Muscle of leg (tissue), 16 donors: ENCODE measurements at places on chromosomes 3 and 15. TPM values are rescaled to one million over a fixed set of nuclear protein-coding genes. Genes with fewer than 3 reads are reported as not detected.

Gene GPD1L
- 34.8 TPM for polyA plus RNA-seq

Gene AADACL2
- polyA plus RNA-seq, result 2.5 TPM

Gene GABRA5
- polyA plus RNA-seq, result 0.28 TPM

Gene FAM174B
- 22.2 TPM for polyA plus RNA-seq
